ENCODE measurements at places on chromosomes 6 and 20.

DNA sequence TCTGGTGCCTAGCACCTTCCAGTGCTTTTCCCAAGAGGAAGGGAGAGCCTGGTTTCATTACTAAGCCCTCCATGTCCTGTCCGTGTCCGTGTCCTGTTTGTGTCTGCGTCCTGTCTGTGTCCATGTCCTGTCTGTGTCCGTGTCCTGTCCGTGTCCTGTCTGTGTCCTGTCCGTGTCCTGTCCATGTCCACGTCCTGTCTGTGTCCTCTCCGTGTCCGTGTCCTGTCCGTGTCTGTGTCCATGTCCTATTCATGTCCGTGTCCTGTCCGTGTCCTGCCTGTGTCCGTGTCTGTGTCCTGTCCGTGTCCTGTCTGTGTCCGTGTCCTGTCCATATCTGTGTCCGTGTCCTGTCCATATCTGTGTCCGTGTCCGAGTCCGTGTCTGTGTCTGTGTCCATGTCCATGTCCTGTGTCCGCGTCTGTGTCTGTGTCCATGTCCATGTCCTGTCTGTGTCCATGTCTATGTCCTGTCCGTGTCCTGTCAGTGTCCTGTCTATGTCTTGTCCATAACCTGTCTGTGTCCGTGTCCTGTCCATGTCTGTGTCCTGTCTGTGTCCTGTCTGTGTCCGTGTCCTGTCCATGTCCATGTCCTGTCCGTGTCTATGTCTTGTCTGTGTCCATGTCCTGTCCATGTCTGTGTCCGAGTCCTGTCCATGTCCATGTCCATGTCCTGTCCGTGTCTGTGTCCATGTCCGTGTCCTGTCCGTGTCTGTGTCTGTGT, 54.4 kb upstream of the BHLHE23 start:
- no peaks in the 10 kb centered on the region for H3K36me3 ChIP-seq
- no peaks in the 10 kb centered on the region for H3K4me1 ChIP-seq
- H3K27me3 ChIP-seq, result peaks cover 5% of the 10 kb centered on the region
- H3K27ac ChIP-seq, result no peak overlapping the region

DNA sequence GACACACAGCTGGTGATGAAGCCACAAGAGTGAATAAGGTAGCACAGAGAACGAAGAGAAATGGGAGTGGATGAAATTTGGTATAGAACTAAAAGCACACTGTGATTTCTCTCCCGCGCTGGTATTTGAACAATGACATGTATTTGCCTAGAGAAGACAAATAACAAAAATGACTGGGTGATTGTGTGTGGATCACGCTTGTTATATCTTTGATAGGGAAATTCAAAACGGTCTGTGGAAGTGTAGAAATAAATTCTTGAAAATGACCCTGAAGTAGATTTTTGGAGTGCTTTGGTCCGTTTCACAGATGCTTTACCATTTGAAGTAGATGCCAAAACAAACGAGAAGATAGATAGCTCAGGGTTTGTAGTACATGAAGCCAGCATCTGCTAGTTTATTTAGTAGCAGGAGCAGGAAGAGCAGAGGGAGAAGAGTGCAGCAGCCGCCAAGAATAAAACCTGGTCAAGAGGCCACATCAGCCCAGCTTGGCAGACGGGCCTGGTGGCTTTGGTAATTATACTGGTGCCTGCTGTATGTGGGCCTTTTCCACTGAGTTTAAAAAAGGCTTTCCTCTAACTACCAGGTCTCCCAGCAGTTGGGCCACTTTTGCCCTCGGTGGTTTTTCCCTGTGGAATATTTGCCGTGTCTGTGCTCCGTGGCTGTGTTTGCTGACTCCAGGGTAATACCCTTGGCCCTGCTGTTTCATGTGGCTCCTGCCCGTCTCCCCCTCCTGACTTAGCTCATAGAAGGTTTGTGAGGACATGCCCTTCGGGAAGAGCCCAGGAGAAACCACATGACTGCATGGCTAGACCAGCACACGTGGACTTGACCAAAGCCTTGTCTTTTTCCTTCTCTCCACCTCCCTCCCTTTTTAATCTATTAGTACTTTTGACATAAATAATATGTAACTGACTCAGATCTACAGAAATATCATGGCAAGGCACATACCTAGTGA, 294.0 kb downstream of the SOX4 start:
- H3K27me3 ChIP-seq, result no peaks in the 10 kb centered on the region
- H3K4me1 ChIP-seq, result peaks cover 25% of the 10 kb centered on the region
- H3K4me3 ChIP-seq, result no peak overlapping the region
- no peaks in the 10 kb centered on the region for H3K36me3 ChIP-seq
- no peak for DNase-seq
- 0 out of 2 replicates have a peak overlapping the region, but pooled peaks have one; percentile 64 for H3K27ac ChIP-seq

DNA sequence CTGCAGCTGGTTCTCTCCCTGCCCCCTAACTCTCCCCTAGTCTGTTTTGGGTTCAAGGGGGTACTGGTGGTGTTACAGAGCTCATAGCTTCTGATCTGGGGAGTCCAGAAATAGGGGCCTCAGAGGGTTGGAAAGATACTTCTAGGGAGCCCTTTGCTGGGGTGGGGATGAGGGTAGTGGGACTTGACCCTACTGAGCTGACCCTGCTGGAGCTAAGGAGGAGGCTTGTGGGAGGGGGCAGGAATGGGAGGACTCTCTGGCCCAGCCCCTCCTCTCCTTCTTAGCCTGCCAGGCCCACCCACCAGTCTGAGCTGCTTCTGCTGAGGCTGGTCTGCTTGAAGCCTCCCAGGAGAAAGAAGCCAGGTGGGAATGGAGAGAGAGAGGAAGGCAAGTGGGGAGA, at the start of gene EGFL8:
Gene EGFL8 (plus strand): TSS at position 301 of the 400 bp plus-strand sequence. CDS start 1,571 bp downstream, outside the sequence.
- no peak within 1 kb of the TSS for H3K4me3 ChIP-seq
- H3K27ac ChIP-seq, result no peak within 1 kb of the TSS
- no peak for DNase-seq
- H3K4me1 ChIP-seq, result peaks cover 12% of the 10 kb centered on the region
- H3K27me3 ChIP-seq, result no peaks in the 10 kb centered on the region

DNA sequence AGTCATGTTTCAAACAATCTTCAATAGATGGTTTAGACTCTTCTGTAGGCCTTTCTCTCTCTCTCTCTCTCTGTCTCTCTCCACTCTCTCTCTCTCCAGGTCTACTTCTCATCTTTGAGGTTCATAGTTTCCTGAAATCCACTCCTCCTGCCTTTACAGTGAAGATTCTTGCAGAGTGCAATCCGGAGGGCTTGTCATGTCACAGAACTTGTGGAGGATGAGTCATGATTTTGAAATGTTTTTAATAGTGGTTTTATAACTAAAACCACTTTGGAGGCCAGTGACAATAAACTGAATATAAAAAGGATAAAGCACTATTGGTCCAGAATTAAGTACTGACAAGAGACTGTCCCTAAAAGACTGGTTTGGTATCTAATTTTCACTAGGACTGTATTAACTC, 156.3 kb downstream of the KIF6 start:
- H3K36me3 ChIP-seq, result no peaks in the 10 kb centered on the region
- DNase-seq, result no peak
- H3K4me1 ChIP-seq, result no peaks in the 10 kb centered on the region
- no peak overlapping the region for H3K27ac ChIP-seq

DNA sequence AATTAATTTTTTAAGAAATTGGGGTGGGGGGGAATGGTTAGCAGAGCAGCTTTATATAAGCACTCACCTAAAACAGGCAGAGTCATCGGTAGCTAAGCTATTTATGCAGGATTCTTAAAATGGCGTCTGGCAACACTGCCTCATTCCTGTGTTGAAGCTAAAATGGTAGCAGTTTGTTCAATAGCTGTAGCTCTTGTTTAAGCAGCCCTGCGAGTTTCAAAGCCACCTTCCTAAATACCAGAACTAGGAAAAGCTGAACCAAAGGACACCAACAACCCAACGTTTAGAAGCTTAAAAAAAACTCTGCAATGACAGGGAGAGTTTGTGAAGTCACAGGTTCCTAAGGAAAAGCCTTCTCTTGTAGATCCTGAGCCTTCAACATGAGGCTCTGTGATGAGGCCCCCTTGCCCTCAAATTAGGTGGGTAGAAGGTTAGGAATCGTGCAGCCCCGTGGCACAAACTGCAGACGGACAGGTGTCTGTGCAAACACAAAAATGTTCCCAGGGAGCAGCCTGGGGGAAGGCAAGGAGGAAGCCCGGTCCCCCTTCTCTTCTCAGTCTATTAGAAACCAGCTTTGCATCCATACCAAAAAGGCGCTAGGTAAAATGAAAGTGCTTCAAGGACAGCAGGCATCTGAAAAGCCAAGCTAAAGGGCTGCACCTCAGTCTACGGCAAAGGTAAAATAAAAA, 4.7 kb downstream of the ZMYND8 start:
- H3K27me3 ChIP-seq, result no peaks in the 10 kb centered on the region
- peaks cover 93% of the 10 kb centered on the region for H3K4me1 ChIP-seq
- peak overlapping the region; percentile 98 for H3K27ac ChIP-seq
- DNase-seq, result peak; percentile 81
- H3K4me3 ChIP-seq, result peak overlapping the region; percentile 22

GRCh38 chr20:2145376-2145775, 43.7 kb downstream of the STK35 start:
- H3K27ac ChIP-seq, result no peak overlapping the region
- no peaks in the 10 kb centered on the region for H3K27me3 ChIP-seq
- no peak for DNase-seq
- no peak overlapping the region for H3K4me3 ChIP-seq

DNA sequence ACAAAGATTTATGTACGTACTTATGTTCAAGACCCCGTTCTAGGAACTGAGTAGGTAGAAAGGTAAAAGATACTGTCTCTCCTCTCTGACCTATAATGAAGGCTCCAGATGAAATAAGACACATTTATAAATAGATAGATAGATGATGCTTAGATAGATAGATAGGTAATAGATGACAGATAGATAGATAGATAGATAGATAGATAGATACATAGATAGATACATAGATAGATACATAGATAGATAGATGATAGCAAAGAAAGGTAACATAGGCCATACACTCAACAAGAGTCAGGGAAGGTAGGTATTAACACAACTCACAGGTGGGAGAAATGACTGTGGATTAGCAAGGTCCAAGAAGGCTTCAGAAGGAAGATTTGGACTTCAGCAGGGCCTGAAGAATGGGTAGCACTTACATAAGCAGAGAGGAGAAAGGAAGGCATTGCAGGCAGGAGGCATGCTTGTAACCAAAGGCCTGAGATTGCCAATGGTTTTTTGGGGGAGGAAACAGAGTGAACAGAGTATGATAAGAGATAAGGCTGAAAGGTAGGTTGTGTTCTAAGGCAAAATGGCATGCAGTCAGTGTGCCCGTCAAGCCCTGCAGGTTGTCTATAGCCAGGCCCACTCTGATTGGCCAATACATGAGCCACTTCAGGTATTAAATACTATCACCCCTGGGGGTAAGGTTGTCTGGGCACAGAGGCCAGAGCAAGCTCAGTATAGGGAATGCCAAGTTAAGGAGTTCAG, 7.7 kb upstream of the MYB start:
- H3K27me3 ChIP-seq, result no peaks in the 10 kb centered on the region
- no peaks in the 10 kb centered on the region for H3K36me3 ChIP-seq

DNA sequence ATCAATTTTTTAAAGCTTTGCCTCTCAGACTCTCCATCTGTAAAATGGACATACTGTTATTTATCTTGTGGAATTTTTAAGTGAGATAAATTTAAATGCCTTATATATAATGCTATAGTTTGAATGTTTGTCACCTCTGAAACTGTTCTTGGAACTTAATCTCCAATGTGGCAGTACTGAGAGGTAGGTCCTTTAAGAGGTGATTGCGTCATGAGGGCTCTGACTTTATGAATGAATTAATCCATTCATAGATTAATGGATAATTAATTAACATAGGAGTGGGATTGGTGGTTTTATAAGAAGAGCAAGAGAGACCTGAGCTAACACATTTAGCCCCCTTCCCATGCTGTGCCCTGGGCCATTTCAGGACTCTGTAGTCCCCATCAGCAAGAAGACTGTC, 326.3 kb upstream of the TSHZ2 start:
- no peaks in the 10 kb centered on the region for H3K27me3 ChIP-seq
- H3K4me3 ChIP-seq, result no peak overlapping the region

Data from GM23338 (cell line).